ENCODE measurements at places on chromosomes 7 and 10. TPM values are rescaled to one million over a fixed set of nuclear protein-coding genes. Genes with fewer than 3 reads are reported as not detected.

Gene UCN3
- not detected for total RNA-seq

Gene NCAPG2
- total RNA-seq: 3.1 TPM

Gene WDFY4
- total RNA-seq: under 0.01 TPM

Gene EGFR
- 358 TPM for total RNA-seq

Gene PLOD3
- 33.5 TPM for total RNA-seq

Gene ABCC2
- 0.71 TPM for total RNA-seq

Gene LRRC17
- 0.28 TPM for total RNA-seq

Gene CNPY1
- not detected for total RNA-seq

Gene HELLS
- 3.4 TPM for total RNA-seq

Gene CTAGE8
- 7.2 TPM for total RNA-seq

Gene OLAH
- 15.0 TPM for total RNA-seq

Gene PAX4
- total RNA-seq: not detected

Gene TSPAN12
- total RNA-seq: 2.1 TPM

Gene GSDME
- 89.2 TPM for total RNA-seq

Gene LMOD2
- not detected for total RNA-seq

Gene ZNF727
- total RNA-seq: 0.64 TPM

Gene CHST3
- 18.8 TPM for total RNA-seq

Gene BAG3
- 11.6 TPM for total RNA-seq

Gene CAMK2B
- total RNA-seq: not detected

Gene POLR2J2
- total RNA-seq: 1.4 TPM

Gene ODAD2
- total RNA-seq: 0.28 TPM

Gene RPA3
- 16.1 TPM for total RNA-seq

Gene WNT8B
- total RNA-seq: not detected

Gene GIMAP4
- total RNA-seq: not detected

Gene CLRN3
- not detected for total RNA-seq

Gene BAIAP2L1
- 20.8 TPM for total RNA-seq
